ENCODE measurements at places on chromosomes 4 and X.

DNA sequence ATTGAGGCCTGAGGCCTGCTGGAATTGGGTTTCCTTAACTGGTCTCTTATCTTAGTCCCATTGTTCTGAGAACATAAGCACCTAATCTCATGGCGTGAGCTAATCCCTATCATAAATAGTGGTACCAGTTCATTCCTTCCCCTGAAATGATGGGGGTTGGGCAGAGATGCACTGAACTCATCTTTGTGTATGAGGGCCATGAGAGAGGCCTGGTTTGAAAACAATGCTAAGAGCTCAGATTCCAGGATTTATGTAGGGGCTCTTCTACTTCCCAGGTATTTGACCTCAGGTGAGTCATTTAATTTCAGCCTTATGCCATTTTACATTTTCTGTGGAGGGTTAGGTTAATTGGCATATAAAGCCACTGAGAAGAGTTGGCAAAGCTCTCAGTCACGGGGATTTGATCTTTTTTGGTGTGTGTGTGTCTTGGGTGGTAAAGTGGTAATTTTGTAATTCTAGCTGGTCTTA, 4.4 kb downstream of the RBM3 start:
- no peak for DNase-seq

DNA sequence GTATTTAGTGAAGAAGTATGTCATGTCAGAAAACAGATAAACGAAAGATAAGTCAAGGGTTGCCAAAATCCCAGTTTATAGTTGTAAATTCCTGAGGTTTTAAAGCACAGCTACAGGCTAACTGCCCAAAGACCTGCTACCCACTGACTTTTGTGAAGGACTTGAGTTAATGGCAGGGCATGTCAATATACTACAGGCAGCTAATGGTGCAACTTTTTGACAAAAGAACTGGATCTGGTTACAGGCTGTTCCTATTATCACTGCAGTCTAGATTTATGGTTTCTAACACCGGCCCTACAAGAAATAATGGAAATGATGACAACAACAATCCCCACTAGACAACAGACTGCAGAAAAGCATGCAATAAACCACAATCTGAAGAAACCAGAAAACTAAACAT, 6.4 kb downstream of the SCML2 start:
- DNase-seq, result no peak

GRCh38 chr4:95044324-95044837, 286.6 kb downstream of the BMPR1B start:
- no peak for DNase-seq

- DNase-seq, result no peak
These were observed 114.3 kb upstream of the NAP1L5 start for GRCh38 chr4:88811904-88812303.

DNA sequence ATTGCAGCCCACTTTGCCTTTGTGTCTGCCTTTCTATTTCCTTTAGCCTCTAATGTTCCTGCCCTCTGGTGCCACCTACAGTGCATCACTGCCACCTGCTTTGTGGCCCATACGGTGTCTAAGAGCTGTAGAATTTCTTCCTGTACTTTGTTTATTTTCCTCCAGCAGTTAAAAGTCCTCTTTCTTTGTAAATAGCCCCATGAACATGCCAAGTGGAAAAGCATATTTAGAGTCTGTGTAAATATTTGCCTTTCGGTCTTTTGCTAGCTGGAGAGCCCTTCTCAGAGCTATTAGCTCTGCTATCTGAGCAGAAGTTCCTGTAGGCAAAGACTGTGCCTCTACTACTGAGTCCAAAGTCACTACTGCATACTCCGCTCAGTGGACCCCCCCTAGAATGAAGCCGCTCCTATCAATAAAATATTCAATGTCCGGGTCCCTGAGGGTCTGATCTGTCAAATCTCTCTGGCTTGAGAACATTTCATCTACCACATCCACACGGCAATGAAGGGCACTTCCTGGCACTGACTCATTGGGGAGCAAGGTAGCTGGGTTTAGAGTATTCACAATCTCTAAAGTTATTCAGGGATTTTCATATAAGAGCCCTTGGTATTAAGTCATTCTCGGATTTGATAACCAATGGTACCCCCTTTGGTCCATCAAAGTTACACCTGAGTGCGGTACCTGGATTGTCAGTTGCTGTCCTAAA, 36.3 kb downstream of the SULT1E1 start:
- DNase-seq, result peak; percentile 7

DNA sequence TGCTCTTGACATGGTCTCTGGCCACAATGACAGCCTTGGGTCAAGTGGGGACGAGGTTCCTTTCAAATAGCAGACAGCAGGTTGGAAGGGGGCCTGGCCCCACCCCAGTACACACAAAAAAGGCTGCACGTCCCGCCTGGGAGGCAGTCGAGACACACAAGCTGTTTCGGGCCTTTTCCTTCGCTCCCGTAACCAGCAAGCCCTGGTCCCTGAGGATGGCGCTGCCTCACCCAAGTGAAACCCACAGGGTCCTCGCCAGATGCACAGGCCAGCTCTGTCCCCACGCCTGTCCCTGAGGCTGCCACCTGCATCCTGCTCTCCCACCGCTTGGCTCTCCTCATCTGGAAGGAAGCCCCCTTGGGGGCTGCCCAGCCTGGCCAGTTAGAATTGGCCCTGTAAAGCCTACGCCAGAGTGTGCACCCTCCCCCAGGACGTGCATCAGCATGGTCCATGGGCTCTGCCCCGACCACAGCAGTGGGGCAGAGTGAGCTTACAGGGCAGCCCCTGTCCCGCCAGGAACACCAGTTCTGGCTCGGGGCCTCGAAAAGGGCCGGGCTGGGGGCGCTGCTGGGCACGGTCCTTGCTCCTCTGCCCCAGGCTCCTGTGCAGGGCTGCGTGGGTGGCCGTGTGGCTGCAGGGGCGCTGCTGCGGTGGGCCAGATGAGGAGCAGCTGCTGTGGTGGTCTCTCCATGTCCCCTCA, 2.0 kb downstream of the CPLX1 start:
- no peak for DNase-seq

GRCh38 chr4:187865914-187866313, 129.7 kb upstream of the ZFP42 start:
- DNase-seq, result no peak

- DNase-seq, result no peak
These were observed 4.3 kb downstream of the FGFR3 start for GRCh38 chr4:1797298-1797860.

GRCh38 chr4:24405341-24405740, 179.0 kb downstream of the DHX15 start:
- DNase-seq, result no peak

GRCh38 chrX:39577206-39577984, 520.4 kb downstream of the BCOR start:
- DNase-seq, result no peak

- no peak for DNase-seq
These were observed 15.5 kb downstream of the JADE3 start for GRCh38 chrX:46927718-46928117.

DNA sequence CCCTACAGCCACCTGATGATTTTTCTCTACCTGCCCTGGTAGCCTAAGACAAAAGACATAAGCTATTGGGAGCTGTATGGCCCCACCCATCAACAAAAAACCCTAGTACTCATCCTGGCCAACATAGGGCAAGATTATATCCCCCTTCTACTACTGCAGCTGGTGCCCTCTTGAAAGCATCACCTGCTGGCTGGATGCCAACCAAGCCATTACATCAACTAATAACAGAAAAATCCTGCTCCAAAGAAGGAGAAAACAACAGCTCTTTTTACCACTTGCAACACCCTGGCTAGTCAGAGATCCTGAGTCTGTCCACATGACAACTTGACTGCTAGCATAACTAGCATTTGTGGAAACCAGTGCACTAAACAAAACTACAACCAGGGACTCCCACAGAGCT, 43.6 kb upstream of the UPRT start:
- no peak for DNase-seq

- no peak for DNase-seq
These were observed 39.3 kb downstream of the SYTL5 start for GRCh38 chrX:38045538-38046096.

DNA sequence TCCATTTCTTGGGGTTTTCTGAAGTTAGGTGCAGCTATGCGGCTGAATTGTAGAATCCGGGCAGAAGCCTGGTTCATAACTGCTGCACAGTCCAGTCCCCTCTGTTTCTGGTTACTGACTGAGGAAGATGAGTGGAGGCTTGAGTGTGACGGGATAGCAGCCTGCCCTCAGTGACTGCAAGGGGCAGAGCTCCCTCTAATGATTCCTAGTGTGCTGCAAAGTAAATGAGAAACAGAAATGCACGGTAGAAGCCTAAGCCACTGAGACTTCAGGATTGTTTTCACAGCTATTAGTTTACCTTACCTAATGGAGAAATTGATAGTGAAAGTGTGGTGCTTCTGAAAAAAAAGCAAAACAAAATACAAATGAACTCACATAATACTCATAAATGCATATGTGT, 189.2 kb downstream of the GPM6A start:
- DNase-seq, result no peak

GRCh38 chr4:71356924-71357663, 18.3 kb downstream of the SLC4A4 start:
- DNase-seq, result no peak

DNA sequence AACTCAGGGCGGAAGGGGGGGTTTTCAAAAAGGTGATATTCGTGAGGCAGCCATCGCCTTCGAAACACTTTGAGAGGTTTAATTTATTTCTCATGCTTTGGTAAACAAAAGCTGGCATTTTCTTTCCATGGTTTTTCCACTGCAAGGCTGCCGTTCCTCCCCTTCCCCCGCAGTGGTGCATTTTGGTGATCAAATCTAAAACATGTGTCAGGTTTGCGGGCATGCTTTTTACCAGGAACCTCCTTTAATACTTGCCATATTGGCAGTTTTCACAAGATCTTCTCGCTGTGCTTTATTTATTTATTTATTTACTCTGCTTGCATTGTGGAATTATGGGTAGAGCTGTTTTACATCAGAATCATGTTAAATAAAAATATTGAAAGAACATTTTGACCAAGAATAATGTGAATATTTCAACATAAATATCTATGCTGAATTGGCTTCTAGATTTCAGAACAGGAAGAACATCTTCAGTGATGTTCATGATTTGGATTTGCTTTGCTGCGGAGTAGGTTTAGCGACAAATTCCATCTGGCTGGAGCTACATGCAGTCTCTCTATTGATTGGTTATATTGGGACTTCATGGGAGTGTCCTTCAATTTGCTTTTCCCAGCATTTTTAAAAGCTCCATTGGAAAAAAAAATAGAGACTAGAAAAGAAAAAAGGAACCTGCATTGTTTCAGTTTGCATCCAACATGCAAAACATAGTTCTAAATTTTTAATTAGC, 54.4 kb downstream of the STOX2 start:
- no peak for DNase-seq

- DNase-seq, result peak; percentile 37
These were observed 126.6 kb downstream of the ASB9 start for GRCh38 chrX:15143050-15143824.

DNA sequence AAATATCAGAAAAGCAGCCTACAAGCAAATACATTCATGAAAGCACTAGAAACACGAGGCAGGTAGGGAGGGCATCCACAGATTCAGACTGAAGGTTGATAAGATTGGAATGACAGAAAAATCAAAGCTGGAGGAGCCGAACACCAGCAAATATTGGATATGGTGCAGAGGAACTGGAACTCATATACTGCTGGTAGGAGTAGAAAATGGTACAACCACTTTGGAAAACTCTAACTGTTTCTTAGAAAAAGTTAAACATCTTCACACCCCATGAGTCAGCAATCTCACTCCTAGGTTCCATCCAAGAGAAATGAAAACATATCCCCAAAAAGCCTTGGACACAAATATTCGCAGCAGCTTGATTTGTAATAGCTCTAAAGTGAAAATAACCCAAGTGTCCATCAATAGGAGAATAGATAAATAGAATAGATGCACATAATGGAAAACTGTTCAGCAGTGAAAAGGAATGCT, 27.1 kb downstream of the CD99L2 start:
- no peak for DNase-seq
